ENCODE measurements at places on chromosomes 11 and 22.

DNA sequence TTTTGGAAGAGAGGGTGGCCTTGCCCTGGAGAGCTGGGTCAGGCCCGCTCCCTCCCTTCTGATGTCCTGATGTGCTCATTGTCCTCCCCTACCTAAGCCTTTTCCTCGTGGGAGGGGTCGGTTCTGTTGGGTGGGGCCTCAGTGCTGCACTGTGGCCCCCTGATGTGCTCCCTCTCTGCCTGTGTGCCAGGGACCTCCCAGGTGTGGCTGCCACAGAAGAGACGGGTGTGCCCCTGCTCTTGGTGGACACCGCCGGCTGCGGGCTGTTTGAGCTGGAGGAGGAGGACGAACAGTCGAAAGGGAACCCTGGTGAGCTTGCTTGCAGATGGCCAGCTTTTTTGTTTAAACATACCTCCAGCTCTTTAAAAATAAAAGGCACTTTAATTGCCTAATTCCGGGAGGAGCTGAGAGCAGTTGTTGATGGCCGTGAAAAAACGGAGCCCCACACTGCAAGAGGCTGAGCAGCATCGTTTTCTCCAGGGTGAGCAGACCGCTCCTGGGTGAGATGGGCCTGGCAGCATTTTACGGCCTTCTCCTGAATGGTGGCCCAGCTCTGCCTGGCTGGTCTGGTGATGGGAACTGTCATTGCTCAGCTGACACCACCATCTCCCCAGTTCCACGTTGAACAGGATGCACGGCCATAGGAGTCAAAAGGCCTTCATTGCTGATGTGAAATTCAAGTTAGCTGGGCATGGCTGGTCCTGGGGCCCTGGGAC, 30.1 kb downstream of the IGHMBP2 start:
- DNase-seq, result no peak

GRCh38 chr11:102345904-102346303, 1.1 kb upstream of the BIRC2 start:
- no peak for DNase-seq

DNA sequence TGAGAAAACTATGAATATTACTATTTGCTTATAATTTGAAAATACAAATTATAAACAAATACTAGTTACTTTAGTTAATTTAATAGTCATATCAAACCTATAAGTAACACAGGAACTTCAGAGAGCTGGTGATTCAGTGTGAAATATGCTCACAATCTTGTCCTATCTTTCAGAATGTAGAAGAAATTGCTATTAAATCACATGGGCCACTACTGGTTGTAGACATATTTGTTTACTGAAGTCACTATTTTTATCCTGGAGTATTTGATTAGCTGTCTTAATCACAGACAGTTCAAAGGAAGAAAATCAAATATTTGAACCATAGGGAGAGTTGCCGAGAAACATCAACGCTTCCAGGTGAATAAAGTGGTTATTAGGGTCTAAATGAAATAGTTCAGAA, 187.6 kb upstream of the ANO3 start:
- no peak for DNase-seq

DNA sequence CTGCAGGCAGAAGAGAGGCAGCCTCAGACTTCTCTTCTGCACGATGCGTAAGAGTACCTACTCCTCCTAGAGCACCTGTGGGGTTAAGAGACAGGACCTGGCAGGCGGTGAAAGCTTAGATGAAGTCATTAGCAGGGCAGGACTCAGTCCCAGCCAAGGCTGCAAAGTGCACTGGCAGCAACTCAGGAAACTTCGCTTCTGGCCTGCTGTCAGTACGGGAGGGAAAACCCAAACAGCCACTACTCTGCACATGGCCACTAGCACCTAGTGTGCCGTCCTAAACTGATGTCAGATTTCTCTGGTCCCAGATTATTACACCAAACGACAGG, 8.8 kb upstream of the KLHL35 start:
- no peak for DNase-seq

- no peak for DNase-seq
These were observed 57.2 kb downstream of the NAV2 start for GRCh38 chr11:19769820-19770219.

DNA sequence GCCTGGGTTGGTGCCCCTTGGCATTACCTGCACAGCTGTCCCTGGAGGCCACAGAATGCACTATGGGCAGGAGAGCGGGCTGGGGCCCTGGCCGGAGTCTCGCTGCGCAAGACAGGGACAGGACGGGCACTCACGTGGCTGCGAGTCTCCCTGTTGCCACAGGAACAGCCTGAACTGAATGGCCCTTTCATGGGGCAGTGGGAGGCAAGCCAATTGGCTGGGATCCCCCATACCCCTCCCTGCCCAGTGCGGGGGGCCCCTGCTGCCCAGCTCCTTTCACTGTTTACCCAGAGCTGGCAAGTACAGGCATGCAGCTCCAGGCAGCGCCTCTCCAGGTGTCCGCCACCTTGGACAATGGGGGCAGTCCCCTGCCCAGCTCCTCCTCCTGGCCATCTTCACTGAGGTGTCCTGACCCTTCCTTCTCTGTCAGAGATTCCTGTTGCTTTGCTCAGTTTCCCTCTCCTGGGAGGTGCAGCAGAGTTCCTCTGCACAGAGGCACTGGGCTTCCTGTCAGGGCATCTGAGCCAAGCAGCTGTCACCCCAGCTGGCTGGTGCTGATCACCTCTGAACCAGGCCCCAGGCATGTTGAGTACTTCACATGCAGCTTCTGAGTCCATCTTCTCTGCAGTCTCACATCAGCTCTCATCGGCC, 5.2 kb downstream of the USP2 start:
- no peak for DNase-seq

GRCh38 chr11:110081462-110082376, 11.5 kb upstream of the ZC3H12C start:
- no peak for DNase-seq

DNA sequence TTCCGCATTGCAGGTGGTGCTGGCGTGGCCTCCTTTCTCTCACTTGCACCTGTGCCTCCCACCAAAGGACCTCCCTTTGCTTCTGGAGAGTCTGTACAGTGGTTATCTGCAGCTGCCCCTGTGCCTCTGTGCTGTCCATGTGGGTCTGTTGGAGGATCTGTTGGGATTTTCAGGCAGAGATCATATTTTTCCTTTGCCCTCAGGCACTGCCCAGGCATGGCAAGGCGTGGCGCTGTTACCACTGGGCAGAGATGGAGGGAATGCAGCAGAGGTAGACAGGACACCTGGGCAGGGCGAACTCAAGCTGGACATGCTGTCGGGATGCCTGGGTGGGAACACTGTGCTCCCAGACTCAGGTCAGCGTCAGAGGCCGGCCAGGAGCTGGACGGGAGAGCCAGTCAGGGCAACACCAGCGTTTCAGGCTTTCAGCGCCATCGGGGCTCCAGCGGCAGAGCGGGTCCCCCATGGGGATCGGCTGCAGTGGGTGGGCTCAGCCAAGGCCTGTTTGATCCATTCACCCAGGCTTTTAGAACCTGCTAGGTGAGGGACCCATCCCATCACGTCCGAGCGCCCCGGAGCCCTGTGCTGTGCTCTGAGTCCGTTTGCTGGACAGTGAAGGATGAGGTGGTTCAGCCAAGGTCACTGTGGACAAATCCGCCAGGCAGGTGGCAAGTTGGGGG, 718.9 kb downstream of the BRD1 start:
- DNase-seq, result no peak

DNA sequence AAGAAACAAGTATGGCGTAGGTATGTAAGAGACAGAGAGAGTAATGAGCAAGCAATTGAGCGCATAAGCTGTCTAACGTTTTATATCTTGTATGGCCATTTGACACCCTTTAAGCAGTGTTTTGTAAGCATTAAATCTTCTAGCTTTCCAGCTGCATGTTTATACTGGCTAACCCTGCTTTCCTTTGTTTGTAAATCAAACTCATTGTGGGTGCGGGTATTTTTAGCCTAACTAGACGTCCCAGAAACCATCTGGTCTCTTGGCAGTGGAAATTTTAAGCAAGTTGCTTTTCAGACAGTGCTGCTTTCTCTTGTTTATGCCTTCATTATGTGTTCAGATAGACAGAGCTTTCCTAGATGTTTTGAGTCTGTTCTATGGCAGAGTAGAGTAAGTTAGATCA, 73.5 kb downstream of the RNF169 start:
- no peak for DNase-seq

DNA sequence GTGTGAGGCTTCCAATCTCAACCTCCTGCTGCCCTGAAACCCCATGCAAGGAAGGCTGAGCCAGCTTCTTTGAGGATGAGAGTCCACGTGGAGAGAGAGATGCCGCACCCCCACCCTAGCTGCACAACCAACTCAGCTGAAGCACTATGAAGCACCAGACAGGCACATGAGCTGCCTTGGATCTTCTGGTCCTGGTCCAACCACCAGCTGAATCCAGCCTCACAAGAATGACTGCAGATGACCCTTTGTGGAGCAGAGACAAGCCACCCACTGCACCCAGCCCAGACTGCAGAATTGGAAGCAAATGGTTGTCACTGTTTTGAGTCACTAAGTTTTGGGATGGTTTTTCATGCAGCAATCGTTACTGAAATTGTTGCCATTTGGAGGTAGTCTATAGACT, 149.6 kb upstream of the SYT13 start:
- no peak for DNase-seq

DNA sequence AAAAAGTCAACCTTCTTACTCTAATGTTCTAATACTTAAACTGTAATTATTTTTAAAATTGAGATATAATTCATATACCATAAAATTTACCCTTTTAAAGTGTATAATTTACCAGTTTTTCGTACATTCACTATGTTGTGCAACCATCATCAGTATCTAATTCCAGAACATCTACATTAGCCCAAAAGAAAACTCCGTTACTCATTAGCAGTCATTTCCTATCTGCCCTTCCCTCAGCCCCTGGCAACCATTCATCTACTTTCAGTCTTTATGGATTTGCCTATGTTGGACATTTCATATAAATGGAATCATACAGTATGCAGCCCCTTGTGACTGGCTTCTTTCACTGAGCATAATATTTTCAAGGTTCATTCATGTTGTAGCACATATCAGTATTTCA, 22.2 kb downstream of the SGSM3 start:
- no peak for DNase-seq

DNA sequence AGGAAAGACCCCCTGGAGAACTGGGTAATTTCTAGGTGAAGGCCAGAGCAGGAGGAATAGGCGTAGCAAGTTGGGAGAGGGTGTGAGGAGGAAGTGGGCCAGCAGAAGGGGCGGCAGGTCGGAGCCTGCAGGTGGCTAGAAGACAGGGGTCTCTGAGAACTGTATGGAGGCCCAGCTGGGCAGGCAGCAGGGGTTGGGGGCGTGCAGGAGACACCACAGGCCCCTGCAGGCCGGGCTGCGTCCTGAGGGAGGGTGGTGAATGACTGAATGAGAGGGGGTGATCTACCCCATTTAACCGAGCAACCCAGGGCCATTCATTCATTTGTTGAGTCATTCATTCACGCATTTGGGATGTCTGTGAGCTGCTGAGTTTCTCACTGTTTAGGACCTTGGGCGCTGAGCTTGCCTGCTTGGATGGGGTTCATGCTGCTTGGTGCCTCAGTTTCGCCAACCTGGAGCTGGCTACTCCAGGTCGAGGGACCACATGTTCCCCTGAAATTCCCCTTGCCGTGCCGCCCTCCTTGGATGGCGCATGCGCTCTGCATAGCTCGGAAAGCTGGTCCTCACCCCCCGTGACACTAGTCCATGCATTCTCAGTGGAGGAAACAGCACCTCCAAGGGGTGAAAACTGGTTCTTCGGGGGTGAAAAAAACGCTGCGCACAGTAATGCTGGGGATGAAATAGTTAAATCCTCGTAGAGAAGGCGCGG, 15.6 kb downstream of the MPPED1 start:
- no peak for DNase-seq

DNA sequence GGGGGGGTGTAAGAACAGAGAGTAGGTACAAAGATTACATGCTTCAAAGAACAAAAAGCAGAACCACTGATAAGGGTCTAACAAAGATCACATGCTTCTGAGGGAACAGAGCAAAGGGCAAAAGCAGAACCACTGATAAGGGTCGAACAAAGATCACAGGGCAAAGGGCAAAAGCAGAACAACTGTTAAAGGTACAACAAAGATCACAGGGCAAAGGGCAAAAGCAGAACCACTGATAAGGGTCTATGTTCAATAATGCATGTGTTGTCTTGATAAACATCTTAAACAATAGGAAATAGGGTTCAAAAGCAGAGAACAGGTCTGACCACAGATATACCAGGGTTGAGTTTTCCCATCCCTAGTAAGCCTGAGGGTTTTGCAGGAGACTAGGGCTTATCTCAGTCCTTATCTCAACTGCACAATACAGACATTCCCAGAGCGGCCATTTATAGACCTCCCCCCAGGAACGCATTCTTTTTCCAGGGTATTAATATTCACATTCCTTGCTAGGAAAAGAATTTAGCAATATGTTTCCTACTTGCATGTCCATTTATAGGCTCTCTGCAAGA, 81.9 kb upstream of the PGR start:
- no peak for DNase-seq

GRCh38 chr11:70587075-70587389, 188.7 kb downstream of the CTTN start:
- no peak for DNase-seq

DNA sequence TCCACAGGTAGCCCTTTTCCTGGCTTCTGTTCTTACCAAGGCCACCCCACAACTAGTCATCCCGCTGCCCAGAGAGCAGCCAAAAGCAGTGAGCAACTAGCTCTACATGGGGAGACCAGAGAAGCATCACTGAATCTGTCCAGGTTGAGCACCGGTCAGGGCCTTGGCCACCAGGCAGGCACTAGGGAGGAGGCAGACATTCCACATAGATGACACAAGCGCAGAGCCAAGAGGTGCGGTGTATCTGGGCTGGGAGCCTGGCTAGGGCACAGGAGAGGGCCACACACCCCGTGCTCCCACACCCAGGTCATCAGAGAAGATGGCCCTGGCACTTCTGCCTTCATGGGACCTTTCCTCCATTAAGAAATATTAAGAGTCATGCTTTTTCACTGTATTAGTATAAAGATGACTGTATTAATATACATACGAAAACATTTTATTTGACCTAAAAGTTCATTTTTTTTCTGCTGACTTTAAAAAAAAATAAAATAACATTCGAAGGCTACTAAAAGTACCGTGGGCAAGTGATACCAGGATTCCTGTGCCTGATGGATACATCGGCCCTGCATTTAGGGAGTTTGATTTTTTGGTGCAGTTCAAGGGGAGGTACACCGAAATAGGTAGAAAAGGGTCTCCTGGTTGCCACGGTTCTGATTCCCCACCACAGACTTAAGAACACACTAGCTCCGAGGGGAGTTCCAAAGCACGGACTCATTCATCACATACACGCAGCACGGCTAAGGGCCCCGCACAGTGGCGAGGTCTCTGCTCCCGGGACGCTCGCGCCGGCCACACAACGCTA, 1.2 kb downstream of the DGCR2 start:
- peak; percentile 88 for DNase-seq

- DNase-seq, result no peak
These were observed 21.5 kb upstream of the PARVG start for GRCh38 chr22:44159221-44159620.

Data from HuH-7.5 (cell line).